ENCODE measurements at places on chromosomes 16 and 17.

DNA sequence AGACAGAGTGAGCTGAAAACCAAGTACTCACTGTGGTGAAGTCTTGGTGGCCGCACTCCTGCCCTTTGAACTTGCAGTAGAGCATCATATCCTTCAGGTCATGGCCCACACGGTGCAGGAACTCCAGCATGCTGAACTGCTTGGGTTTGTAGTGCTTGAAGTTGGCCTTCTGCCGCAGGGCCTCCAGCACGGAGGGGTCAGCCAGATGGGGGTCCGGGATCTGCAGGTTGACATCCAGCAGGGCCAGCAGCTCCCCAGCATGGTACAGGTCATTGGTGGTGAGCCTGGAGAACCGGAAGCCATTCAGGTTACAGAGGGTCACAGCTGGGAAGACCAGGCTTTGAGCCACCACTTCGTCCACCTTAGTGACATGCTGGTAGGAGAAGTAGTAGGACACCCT lies 99.1 kb upstream of the CCL2 start:
- no peak for DNase-seq

DNA sequence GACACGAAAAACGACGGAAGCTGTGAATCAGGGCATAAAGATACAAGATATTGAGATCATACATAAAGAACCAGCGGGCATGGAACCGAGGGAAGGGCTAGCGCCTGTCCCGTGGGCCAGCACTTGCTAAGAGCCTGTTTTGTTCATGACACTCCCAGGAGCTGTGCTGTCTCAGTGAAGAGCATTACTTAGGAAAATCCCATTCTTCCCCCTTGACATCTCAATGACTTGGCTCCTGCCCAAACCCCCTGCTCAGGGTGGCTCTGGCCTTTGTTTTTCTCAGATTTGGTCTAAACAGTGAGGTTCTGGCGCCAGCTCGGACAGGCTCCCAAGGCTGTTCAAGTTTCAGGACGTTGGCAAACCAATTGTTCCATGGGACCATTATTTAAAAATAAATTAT lies 79.1 kb upstream of the SEC14L1 start:
- DNase-seq, result no peak

DNA sequence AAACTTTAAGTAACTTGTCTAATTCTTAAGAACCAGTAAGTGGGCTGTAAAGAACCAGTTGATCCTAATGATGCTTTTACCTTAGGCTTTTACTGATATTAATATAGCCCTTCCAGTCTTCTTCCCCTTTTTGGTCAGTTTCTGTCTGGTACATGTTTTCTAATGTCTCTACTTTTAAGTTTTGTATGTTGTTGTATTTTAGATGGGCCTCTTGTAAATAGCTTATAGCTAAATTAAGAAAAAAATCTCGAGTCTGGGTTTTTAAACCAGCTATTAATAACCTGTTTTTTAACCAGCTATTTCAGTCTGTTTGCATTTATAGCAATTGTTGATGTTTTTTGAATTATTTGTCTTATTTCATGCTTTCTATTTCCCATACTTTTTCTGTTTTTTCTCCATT lies 79.0 kb downstream of the PITPNC1 start:
- DNase-seq, result no peak

DNA sequence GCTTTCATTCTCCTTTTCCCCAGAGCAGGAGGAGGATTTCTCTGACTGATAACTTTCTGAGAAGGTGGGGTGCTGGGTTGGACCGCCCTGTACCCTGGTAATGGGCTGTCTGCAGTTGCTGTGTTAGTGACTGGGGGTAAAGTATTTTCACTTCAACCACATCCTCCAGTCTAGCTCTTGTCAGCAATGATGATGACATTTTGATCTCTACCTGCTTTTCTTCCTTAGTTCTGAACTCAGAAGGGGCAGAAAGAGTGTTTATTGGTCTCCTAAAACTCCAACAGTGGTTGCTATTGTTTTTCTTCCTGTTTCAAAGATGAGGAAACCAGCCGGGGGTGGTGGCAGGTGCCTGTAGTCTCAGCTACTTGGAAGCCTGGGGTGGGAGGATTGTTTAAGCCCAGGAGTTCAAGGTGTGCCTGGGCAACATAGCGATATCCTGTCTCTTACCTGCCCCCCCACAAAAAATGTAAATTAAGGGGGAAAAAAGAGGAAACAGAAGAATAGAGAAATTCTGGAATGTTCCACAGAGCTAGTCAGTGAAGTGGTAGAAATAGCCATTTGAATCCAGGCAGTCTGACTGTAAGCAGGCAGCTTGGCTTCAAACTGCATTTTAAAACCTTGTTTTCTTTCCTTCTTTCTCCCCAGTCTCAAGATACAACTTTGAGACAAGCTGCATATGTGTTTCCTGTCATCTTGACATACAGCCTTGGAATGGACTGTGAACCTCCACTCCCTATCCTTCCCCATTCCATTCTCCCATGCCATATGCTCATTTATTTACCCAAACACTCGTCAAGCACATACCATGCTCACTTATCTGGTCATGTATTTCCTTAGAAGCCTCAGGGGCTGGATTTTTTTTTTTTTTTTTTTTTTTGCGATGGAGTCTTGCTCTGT lies 3.3 kb upstream of the N4BP1 start:
- peak; percentile 41 for DNase-seq

DNA sequence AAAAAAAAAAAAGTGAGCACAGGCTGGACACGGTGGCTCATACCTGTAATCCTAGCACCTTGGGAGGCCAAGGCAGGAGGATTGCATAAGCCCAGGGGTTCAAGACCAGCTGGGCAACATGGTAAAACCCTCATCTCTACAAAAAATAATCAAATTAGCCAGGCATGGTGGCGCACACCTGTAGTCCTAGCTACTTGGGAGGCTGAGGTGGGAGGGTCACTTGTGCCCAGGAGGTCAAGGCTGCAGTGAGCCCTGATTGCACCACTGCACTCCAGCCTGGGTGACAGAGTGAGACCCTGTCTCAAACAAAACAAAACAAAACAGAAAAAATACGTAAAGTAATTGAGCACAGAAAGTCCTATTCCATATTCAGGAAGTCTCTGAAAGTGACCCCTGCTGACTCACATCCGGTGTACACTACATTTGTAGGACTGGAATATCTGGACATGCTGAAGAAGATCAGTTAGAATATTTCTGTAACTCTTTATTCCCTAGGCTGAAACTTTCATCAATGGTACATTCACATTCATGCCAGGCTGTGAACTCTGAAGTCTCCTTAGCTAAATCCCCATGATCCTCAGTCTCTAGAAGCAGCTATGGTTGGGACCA lies 66.0 kb upstream of the HAS3 start:
- DNase-seq, result peak; percentile 34
